Activated CD4-positive, alpha-beta memory T cell treated with anti-CD3 and anti-CD28 coated beads, Interleukin-2, amount 10 ng/mL, durations not matched to agents 7 days and 5 days (primary cell): ENCODE measurements at places on chromosomes 11 and 22.

DNA sequence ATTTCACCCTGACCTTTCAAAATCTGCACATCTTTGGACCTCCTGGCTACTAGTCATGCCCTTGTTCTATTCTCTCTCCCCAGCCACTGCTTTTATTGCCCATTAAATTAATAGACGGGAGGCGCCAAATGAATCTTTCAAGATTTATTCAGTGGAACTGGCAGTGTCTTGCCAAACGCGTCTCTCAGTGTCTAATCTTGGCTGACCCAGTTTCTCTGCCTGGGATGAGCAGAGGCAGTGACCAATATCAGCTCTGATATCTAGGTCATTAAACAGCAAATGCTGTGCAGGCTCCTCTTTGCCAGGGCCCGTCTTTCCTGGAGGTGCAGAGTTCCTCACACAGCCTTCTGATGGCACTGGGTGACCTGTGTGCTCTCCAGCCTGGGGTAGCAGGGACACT is 74.0 kb downstream of the TRAF6 start:
- no peak for DNase-seq

DNA sequence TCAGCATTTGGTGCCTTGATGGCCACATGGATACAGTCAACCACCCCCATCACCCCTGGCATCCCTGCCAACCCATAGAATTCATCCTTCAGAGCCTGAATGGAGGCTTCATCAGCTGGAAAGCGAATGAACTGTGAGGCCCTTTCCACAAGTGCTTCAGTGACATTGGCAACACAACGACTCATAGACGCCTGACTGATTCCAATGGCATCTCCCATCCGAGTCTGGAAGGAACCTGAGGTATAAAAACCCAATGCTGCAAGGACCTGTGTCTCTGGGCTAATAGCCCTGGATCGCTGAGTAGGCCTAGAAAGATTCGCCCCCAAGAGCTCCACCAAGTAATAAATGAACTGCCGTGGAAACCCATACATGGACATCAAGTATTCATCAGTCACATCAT is 1.3 kb downstream of the HARBI1 start:
- no peak for DNase-seq

DNA sequence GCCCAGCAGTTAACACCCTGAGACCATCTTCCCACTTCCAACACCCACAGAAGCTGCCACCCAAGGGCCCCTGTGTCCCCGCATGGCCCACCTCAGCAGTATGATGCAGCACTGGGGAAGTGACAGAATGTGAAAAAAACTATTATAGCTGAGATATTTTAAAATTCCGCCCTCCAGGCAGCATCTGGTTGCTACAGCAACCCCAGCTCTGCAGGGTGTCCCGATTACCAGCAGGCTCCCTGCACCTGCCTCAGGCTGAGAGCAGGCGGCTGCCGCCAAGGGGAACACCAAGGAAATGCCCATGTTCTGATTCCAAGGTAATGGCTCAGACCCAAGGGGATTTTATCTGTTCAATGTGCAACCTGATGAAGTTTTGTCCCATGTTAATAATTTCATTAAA is 10.5 kb upstream of the TMEM121B start:
- DNase-seq: no peak

GRCh38 chr11:11446967-11447366 is 93.9 kb upstream of the CSNK2A3 start:
- DNase-seq: no peak

- DNase-seq: no peak
Observed at GRCh38 chr11:110984147-110984546, 261.4 kb upstream of the POU2AF2 start.

- DNase-seq: no peak
Observed at GRCh38 chr22:47128216-47128615, 365.8 kb downstream of the TBC1D22A start.

- no peak for DNase-seq
Observed at GRCh38 chr22:26614322-26614721, 3.5 kb downstream of the CRYBB1 start.

DNA sequence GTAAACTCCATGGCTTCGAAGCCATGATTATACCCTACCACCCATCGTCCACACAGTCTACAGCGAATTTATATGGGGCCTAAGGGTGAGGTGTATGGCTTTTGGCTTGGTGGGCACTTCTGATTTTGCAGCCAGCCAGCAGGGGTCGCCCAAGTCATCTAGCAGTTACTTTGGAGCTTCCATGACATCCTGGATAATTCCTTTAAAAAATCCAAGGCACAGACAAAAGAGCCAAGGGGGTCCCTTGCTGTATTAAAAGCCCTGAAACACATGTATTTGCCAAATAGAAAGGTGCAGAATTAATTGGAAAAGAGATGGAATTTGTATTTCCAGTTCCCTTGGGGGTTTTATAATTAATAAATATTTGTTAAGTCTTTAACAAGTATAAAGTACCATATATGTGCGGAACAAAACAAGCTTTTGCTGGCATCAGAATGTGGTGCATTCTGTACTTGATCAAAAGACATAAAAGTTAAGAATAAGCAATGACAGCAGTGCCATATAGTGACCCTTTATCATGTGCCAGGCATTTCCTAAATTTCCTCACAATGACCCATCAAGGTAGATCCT is 132.8 kb upstream of the PITPNB start:
- peak; percentile 28 for DNase-seq

DNA sequence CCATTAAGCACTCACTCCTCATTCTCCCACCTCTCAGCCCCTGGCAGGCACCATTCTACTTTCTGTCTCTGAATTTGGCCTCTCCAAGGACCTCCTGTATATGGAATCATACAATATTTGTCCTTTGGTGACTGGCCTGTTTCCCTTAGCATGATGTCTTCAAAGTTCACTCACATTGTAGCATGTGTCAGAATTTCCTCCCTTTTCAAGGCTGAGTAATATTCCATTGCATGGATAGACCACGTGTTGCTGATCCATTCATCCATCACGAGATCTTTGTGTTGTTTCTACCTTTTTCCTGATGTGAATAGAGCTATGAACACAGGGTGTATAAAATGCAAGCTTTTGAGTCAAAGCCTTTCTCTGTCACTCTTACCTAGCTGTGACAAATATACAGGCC is 11.6 kb downstream of the FADS2 start:
- DNase-seq: no peak

DNA sequence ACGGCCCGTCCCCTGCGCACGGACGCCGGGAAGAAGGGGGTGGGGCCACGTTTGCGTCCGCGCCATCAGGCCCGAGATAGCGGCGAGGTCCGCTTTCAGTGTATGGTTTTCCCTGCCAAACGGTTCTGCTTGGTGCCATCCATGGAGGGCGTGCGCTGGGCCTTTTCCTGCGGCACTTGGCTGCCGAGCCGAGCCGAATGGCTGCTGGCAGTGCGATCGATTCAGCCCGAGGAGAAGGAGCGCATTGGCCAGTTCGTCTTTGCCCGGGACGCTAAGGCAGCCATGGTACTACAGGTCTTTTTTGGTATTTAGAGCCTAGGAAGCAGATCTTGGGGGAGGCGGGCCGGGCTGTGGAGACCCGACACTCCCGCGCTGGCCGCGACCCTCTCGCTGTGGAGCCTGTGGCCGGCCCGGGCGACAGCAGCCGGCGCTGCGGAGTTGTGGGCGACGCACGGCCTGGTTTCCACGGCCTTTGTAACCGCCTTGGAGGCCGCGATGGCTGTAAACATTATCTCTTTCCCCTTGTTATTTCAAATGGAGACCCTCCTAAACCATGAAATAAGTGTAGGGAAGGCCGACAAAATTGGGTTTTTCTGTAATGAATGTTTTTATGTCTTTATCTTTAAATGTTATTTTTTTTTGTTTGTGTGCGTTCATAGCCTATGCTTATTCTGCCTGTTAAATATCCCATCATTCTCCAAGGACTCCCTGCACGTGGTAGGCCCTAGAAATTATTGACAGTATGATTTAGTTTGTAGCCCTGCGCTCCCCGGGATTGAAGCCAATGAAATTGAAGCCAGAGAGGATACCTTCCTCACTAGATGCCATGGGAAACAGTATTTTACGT is at the start of gene AASDHPPT:
Gene AASDHPPT (plus strand): TSS at position 54 of the 847 bp plus-strand sequence. CDS start 49 bp downstream, at position 103.
- DNase-seq: no peak

DNA sequence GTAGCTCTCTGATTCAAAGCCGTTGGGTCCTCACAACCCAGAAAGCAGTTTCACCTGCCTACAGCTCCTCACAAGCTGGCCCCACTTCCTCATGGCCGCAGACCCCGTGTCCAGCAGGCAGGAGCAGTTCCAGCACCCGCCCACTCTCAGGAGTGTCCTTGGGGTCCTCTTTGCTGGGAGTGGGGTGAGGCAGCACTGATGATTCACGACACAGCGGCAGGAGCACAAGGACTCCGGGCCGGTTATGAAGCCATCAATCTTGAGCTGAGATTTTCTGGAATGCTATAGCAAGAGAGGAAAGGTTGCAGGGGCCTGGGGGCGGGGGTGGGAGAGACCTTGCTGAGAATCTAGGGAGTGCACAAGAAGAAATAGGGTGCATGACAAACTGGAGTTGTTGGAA is 311.2 kb downstream of the NXPE2 start:
- DNase-seq: no peak

DNA sequence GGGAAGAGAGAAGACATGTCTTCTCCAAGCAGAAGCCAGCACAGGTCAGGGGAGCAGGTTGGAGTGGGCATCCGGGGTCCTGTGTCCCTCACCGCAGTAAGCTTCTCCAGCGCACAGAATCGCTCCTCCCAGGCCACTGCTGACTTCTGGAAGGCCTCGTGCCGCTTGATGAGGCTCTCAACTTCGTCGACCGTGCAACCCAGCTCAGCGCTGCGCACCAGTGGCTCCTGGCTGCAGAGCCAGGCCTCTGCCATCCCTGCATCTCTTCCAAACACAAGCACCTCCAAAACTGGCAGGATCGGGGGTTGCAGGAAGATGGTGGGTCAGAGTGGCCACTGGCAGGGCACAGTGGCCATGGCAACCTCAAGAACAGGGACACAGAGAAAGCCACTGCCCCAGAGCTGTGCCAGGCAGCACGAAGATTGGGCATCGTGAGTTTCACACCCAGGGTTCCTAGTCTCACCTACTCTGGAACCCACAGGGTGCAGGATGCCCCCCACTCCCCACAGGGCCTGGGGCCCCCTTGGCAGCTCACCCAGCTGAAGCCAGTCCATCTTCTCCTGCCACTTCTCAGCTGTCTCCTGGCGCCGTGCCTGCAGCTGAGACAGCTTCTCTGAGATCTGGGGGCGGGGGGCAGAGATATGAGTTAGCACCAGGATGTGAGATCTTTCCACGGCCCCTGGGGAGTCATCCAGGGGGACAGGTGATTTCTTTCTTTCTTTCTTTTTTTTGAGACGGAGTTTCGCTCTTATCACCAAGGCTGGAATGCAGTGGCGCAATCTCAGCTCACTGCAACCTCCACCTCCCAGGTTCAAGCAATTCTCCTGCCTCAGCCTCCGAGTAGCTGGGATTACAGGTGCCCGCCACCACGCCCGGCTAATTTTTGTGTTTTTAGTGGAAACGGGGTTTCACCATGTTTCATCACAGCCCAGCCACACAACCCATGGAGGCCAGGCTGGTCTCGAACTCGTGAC is 11.2 kb upstream of the RBM4B start:
- no peak for DNase-seq

DNA sequence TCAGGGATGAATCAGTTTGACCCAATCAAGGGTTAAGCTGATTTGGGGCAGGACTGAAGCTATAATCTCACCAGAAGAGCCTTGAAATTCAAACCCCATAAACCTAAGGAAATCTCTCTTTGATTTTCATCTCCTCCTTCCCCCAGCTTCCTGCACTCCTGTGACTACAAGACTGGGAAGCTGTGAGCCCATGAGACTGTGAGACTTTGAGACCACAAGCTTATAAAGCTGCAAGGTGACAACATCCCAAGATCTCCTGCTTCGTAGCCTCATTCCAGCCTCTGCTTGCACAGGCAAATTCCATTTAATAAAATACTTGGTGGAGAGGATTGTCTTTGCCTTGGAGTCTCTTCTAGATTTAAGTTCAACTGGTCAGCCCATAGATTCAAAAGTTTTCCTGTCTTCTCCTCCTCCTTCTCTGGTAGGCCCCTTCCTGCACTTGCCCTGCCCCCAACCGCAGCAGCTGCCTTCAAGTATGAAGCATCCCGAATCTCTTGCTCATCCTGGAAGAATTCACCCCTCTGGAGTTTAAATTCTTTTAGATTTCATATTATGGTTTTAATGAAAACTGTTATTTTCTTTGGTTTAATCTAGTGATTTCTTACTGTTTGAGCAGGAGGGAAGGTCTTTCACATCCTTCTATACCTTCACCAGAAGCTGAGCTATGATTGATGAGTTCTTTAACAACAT is 42.1 kb downstream of the PAMR1 start:
- DNase-seq: no peak

- DNase-seq: no peak
Observed at GRCh38 chr11:122294041-122294440, 178.0 kb upstream of the BLID start.

- DNase-seq: no peak
Observed at GRCh38 chr11:14275076-14275475, 83.9 kb downstream of the RRAS2 start.

- no peak for DNase-seq
Observed at GRCh38 chr11:86735451-86736290, 63.3 kb upstream of the ME3 start.

DNA sequence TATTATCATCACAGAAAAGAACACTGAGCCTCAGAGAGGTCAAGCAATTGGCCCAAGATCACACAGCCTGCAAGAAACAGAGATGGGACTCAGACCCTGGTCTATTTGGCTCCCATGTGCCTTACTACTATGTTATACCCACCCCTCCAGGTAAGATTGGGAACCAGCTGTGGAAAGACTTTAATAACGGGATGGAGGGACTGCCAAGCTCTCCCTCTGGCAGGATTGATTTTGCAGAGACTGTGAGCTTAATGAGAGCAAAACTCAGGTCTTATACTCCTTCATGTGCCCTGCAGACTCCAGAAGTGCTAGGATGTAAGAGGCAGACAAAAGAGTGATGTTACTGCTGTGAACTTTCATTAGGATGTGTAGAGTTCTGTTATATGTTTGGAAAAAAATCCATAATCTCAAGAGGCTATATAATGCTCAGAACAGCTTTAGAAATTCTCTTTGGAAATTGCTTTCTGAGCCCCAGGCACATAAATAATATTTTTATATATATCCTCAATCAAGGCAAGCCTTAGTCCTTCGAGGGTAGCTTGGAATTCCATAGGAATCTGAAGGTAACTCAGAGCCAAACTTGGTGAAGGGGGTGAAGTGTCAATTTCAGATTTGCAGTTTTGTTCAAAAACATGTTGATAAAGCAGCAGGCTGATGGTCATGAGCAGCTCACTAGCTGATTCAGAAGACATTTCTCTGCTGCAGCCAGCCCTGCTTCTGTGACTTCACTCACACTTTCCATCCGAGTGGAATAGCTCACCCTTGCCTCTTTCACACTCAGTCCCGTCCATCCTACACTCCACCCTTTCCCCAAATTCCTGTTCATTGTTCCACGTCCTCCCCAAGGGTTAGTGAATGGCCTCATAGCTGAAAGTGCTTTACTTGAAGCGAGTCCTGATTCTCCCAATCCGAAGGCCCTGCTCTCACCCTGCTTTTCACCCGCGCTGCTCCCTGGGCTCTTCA is 188.8 kb downstream of the SNX19 start:
- no peak for DNase-seq

GRCh38 chr11:12224537-12224893 is 114.1 kb downstream of the MICAL2 start:
- DNase-seq: peak; percentile 98

- no peak for DNase-seq
Observed at GRCh38 chr11:93059117-93059957, 89.9 kb downstream of the MTNR1B start.
